ENCODE measurements at places on chromosomes 4 and X.
A peak's percentile ranks its signal among the peaks of the same experiment; 100 is the strongest.

DNA sequence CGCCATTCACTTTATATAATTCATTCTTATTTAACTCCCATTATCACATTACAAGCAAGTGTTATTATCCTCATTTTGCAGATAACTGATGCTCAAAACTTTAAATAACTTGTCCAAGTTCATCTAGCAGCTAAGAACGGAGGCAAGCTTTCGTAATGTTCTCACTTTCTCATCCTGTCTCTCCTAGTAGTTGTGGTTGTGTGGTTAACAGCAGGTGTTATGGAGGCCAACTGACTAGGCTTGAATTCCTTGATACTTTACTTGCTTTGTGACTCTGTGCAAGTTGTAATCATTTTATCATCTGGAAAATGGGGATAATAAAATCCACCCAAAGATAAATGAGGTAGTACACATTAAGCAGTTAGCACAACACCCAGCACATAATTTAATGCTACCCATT lies 109.9 kb upstream of the PTPN13 start:
- DNase-seq, result no peak

GRCh38 chrX:3377560-3377959 lies 31.1 kb upstream of the MXRA5 start:
- no peak for DNase-seq

DNA sequence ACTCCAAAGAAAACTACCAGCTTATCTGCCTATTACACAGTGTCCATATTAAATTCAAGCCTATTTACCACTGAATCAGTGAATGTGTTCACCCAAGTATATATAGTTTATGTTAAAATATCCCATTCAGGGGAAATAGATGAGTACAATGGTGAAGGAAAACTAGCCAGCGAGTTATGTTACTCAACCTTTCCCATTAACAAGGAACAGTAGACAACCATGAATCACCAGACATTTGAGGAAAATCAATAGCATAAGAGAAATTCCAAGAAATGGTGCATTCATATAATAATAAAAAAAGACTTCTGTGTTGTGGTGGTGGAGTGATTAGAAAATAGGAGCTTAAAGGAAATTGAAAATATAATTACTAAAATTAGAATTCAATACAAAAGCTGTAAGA lies 21.3 kb downstream of the IQCM start:
- DNase-seq, result no peak

- no peak for DNase-seq
Measured at GRCh38 chr4:83964996-83965541, 429.2 kb downstream of the GPAT3 start.

GRCh38 chr4:56622176-56622575 lies 58.9 kb downstream of the HOPX start:
- no peak for DNase-seq

DNA sequence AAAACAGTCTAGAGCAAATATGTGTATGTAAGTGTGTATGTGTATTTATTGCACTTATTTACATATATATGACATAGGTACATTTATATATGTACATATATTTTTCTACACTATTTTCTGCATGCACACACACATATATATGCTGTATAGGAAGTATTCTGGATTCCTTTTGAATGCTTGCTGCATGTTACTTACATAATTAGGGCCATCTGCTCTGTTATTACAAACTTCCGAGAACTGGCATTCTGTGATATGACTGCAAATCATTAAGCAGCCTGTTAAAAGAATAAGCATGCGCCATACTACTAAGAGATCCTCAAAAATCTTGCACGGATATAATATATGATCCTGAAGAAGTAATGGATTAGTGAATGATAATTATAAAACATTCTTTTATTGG lies 1157.6 kb upstream of the TENM3 start:
- DNase-seq, result no peak

GRCh38 chrX:72060196-72060920 lies 71.4 kb downstream of the RTL5 start:
- DNase-seq, result no peak

DNA sequence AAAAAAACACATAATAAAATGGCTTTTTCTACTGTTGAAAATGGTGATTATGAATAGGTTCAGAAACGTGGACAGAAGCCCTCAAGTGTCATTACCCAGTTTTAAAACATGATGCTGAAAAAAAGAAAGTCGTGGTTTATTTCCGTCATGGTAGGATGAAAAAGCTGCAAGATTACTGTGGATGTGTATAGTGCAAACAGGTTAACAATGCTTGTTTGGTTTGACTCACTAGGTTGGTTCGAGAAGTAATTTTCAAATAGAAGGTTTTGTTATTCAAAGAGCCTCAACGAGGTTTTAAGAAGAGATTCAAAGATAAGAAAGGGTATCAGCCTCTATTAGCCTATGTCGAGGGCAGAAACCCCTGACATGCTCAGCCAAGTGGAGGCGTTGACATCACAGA lies 2.5 kb upstream of the RXFP1 start:
- DNase-seq, result no peak

- DNase-seq, result no peak
Measured at GRCh38 chrX:67734111-67734753, 190.4 kb downstream of the AR start.

- no peak for DNase-seq
Measured at GRCh38 chrX:33188881-33189280, 22.5 kb downstream of the DMD start.

DNA sequence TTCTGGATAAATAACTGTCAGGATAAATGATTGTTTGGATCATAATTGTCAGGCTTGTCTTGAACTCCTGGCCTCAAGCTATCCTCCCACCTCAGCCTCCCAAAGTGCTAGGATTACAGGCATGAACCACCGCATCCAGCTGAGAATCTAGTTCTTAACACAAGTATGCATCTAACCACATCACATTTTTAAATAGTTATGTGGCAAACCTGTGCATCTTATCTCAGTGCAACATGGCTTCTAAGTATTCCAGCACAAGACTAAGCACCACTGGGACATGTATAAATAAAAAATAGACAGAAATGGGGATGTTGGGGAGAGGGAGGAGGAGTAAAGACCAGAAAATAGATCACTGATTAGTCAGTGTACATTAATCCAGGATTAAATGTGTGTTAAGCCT lies 74.7 kb upstream of the TBL1X start:
- DNase-seq, result no peak

GRCh38 chr4:122099896-122100295 lies 52.2 kb upstream of the BLTP1 start:
- no peak for DNase-seq

GRCh38 chrX:2220296-2220695 lies 280.5 kb downstream of the DHRSX start:
- no peak for DNase-seq

DNA sequence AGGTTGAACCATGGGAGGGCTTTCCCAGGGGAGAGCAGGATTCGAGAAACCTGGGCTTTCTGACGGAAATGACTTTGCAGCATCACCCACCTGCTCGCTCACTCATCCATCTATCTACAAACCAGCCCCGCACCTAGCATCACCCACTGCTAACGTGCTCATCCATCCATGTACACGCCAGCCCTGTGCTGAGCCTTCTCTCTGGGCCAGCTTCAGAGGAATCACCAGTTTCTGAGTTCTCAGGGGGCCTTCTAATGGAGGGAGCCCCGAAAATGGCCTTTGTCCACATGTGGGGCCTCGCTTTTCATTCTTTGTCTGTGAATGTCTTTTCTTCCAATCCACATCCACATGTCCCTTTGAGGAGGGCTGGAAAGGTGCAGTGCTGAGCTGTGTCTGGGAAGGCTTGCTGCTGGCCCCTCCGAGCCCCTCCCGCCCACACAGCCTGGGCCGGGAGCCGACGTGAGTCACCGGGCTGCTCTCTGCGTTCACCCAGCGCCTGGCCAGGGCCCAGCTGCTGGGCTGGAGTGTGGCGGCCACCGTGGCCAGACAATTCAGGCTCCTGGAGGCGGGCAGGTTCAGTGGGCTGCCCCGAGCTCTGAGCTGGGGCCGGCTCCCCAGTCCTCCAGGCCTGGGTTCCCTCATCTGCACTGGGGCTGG lies 14.7 kb downstream of the SORCS2 start:
- no peak for DNase-seq

GRCh38 chr4:28523681-28524190 lies 1663.1 kb downstream of the STIM2 start:
- no peak for DNase-seq

GRCh38 chr4:10893395-10893794 lies 208.8 kb upstream of the CLNK start:
- DNase-seq, result no peak

GRCh38 chrX:74925225-74926088 lies at the start of gene NEXMIF:
Gene NEXMIF, minus strand, starts transcription at chrX:74925452.
- DNase-seq, result peak; percentile 5

DNA sequence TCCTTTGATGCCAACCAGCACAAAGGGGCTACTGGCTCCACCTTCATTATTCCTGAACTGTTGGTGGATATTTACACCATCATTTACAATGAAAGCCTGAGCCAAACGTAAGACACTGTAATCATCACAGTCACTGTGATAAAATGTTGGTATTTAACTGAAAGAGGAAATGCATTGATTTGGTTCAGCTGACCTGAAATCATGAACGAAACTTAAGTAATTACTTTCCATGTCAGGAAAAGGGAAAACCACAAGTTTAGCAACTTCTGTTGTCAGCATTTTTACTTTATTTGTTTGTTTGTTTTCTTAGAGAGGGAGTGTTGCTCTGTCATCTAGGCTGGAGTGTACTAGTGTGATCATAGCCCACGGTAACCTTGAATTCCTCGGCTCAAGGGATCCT lies 247.8 kb upstream of the FAM47A start:
- DNase-seq, result no peak

GRCh38 chrX:95974096-95974470 lies 710.6 kb upstream of the DIAPH2 start:
- no peak for DNase-seq

GRCh38 chr4:78418406-78418805 lies 133.2 kb upstream of the ANXA3 start:
- DNase-seq, result no peak

GRCh38 chrX:151984328-151984727 lies 9.9 kb upstream of the GABRE start:
- no peak for DNase-seq

DNA sequence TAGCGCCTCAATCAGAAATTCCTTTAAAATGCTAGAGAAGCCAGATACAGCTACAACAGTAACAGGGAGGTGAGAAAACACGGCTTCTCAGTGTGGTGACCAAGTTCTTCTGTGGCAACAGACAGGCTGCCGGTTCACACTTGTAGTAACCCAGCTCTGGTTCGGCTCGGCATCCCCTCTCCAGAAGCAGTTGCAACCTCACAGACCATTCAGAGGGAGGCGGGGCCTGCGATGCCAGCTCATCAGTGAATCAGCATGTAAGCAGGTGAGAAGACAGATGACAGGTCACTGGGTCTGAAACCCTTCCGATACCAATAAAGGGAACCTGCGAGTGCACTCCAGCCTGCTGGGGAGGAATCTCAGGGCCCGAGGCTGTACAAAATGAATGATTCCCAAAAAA lies 251.0 kb downstream of the KCNIP4 start:
- no peak for DNase-seq

- no peak for DNase-seq
Measured at GRCh38 chrX:12327836-12328235, 189.6 kb downstream of the FRMPD4 start.

- no peak for DNase-seq
Measured at GRCh38 chr4:86926435-86927086, 8.2 kb upstream of the AFF1 start.

- DNase-seq, result no peak
Measured at GRCh38 chr4:110091434-110092140, 106.8 kb downstream of the ELOVL6 start.

- peak; percentile 26 for DNase-seq
Measured at GRCh38 chr4:2800691-2801596, 8.1 kb downstream of the SH3BP2 start.

DNA sequence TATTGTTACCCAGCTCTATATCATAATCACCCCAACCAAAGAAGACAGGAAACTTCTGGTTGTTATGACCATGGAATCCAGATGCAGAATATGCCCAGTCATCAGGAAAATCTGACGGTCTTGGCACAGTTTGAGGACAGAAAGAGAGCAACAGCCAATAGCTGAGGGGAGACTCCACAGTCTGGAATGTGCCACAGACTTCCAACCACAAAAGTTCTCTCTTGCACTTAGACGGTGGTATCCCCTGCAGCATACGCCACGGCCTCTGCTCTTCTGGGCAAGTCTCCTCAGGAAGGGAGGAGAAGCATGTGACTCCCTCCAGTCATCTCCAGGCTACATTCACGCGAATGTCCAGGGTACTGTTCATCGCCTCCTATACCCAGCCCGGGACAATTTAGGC lies 18.4 kb downstream of the ZNF827 start:
- DNase-seq, result no peak

DNA sequence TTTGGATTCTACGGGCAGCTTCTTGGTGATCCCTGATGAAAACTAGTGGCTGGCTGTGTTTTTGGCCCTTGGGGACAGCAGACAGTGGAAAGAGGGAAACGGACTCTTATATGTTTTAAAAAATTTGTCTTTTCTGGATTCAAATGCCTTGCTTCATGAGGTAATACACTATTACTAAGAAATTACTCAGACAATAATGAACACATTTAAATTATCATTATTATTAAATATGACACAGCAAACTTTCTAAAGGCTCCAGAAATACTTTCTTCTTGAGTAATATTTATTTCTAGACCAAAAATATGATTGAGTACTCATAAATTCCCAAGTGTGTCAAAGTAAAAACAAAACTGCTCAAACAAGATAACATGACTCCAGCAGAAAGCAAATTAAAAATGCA lies 520.7 kb upstream of the AADAT start:
- no peak for DNase-seq

GRCh38 chr4:42048394-42048793 lies 58.1 kb downstream of the SLC30A9 start:
- no peak for DNase-seq

- DNase-seq, result no peak
Measured at GRCh38 chr4:15907430-15907829, 31.1 kb downstream of the FGFBP1 start.

- DNase-seq, result no peak
Measured at GRCh38 chrX:15050395-15050794, 177.2 kb downstream of the MOSPD2 start.
